Left renal pelvis (tissue), 4 donors: ENCODE measurements at places on chromosomes 1 and 21.

DNA sequence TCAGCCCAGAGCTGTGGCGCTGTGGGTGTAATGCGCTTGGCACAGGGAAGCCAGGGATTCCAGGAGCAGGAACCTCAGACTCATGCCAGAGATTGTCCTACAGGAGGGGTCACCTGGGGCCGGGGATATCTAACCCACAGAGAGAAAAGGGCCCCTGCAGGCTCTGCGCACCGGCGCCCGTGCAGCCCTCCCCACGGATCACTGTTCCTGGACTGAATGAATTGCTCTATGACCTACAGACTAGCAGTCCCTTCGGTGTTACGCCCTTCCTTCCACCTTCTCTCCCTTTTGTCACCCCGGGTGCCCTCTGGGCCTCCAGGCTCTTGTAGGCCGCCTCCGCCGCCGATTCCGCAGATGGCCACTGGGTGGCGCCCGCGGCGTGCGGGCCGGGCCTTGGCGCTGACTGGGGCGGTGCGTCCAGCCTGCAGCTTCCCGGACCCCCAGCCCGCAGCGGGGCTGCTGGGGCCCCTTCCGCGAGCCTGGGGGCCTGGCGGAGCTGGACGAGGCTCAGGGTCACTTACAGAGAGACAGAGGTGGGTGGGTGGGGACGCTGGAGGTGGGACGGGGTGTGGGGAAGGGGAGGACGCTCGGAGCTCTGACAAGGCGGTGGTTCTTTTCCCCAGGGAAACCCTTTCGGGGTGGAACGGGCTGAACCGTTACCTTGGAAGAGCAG, 101.3 kb downstream of the IER5 start:
- DNase-seq = no peak

- no peak for DNase-seq
Observed at GRCh38 chr1:186218654-186219352, 156.2 kb downstream of the TPR start.

DNA sequence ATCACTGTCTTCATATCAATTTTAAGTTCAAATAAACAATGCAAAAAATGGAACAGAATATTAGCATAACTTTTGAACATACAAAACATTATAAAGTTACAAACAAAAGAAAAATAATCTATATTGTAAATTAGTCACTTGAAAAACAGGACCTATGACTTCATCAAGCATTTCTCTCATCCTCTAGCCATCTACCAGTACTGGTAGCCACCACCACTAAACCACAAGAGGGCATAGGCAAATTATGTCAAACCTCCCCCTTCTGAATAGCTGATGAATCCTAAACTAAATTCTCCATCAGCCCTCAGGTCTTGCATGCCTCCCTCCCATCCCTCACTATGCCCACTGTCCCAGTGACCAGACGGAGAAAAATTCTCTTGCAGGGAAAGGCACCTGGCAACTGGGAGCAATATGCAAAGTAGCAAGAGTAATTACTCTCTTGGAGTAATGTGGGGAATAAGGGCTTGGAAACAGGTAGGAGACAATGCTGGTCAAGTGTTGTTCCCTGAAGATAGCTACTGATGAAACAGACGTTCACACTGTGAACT, 37.1 kb downstream of the SSX2IP start:
- DNase-seq = no peak

GRCh38 chr1:14704846-14705245, 106.4 kb downstream of the KAZN start:
- no peak for DNase-seq

DNA sequence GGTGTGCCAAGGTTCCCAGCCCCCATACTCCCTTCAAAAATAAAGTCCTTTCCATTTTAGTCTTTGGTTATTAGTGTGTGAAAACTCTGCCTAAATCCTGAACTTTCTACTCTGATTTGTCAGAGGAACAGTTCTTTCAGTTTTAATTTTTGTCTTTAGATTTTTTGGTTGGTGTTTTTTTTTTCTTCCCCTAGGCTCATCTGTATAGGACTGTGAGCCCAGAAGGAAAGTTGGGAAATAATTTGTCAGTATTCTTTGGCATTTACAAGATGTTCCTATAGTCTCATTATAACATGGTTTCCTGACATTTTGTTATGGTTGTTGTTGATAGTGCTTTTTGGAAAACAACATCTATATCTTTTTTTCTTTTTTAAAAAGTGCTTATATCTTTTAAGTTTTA, 38.0 kb downstream of the LAMC1 start:
- no peak for DNase-seq

DNA sequence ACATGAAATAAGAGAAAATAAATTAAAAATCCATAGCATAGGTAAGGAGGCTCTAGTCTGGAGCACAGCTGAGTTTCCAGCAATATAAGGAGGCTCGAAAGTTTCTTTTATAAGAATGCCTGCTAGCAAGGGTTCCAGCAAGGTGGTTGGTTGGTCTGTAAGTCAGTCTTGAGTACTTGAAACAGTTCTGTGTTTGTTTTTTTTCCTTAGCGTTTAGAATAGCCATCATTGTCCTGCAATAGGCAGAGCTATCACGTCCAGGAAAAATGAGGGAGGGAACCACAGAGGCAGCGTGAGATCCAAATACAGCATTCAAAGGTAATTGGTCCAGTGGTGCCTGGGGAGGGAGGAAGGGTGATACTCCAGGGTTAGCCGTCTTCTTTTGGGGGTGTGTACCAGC, 8.4 kb downstream of the UBE2Q1 start:
- DNase-seq = no peak

DNA sequence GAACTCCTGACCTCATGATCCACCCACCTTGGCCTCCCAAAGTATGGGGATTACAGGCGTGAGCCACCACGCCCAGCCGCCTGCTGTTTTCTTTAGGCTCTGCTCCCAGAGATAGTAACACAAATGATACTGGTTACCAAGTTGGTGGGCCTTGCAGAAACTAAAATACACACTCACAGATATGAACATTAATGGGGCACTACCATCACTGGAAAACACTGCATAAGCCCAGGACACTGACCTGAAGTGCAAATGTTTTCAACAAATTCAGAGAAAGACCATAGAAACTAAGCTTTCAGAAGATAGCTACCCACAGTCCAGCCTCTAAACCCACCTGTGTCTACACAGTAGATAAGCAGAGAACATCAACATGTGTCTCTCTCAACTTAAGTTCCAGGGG, 180.5 kb downstream of the FCRL5 start:
- no peak for DNase-seq

DNA sequence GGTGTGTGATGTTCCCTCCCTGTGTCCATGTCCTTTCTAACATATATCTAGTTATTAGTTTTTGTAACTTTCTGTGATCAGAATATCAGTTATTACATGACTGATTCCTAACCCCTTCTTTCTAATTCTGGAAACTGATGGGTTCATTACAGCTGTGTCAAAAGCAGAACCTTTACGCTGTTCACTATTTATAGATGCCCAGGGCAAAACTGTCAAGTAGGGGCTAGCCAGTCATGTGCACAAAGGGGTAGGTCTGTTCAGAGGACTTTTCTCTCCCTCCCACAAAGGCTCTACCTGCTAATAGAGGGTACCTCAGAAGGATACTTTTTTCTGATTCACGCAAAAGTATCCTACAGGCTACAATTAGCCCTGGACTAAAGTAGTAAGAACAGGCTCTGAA, 79.2 kb downstream of the NRDC start:
- no peak for DNase-seq

GRCh38 chr1:154502744-154503115, 518 bp upstream of the SHE start:
- DNase-seq = no peak

DNA sequence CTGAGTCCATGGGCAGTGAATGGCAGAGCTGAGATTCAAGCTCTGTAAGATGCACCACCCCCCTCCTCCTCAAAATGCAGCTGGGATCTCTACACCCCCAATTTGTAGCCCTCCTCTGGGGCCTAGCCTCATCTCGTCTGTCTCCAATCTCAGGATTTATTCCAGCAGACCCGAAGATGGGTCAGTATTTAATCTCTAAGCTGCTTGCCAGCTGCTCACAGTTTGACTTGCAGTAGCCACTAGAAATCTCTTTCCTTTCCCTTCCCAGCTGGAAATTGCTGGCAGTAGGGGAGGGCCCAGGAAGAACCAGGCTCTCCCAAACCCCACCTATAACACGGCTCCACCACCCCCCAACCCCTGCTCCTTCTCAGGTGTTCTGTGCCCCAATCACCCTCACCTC, 1.5 kb downstream of the LACTBL1 start:
- no peak for DNase-seq

DNA sequence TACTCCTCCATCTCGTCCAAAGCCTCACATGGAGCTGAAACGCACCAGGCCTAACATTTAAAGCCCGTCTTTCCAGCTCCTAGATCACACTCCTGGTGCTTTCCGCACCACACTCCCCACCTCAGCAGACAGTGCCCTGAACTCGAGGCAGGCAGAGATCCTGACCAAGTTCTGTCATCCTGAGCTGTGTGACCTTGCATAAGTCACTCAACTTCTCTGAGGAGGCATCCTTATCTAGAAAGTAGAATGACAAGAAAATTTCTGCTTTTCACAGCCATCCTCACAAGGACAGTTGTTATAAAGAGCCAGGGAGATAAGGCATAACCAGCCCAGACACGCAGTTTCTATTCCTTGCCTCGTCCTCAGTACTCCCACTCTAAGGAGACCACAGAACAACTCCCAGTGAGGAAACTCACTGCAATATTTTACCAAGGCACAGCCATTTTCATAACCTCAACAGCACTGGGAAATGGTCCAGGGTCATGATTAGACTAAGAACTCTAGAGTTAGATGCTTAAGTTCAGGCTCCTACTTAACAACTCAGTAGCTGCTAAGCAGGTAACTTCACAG, 3.1 kb downstream of the LRP8 start:
- no peak for DNase-seq

GRCh38 chr1:162632698-162633080, 425 bp downstream of the DDR2 start:
- DNase-seq = no peak

DNA sequence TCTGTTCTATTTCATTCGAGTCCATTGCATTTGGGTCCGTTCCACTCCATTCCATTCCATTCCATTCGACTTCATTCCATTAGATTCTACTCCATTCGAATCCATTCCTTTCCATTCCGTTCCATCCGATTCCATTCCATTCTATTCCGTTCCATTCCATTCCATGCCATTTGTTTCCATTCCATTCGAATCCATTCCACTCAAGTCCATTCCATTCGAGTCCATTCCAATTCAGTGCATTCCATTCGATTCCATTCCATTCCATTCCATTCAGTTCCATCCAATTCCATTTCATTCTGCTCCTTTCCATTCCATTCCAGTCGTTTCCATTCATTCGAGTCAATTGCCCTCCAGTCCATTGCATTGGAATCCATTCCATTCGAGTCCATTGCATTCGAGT, 2603.7 kb upstream of the TPTE start:
- DNase-seq = no peak

DNA sequence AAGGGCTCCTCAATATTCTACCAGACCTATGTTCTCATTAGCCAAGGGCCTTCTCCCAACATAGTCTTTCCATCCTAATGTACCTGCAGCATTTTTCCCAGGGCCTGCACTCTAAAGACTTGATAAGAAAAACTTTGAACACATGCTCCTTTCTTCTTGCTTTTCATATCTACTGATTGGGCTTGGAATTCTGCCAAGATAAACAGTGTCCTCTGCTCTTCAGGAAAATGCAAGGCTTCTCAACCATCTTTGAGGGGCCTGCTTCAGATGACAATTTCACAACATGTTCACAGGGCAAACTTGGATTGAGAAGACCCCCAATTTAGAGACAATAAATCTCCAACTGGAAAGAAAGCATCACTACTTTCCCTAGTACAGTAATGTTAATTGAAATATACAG, 25.8 kb upstream of the PPT1 start:
- DNase-seq = no peak

DNA sequence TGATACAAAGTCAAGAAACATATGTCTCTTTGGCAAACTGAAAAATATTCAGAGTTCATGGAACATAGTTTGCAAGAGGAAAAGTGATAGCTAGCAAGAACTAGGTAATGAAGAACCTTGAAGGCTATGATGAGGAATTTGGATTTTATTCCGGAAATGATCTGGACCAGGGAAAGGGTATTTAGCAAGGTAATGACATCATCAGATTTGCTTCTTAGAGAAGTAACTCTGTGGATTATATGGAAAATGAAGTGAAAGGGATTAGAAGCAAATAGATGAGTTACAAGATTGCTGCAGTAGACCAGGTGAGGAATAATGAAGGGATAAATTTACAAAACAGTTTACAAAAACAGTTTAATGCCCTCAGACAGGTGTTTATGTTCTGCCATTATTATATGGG, 197.3 kb downstream of the RASAL2 start:
- no peak for DNase-seq

DNA sequence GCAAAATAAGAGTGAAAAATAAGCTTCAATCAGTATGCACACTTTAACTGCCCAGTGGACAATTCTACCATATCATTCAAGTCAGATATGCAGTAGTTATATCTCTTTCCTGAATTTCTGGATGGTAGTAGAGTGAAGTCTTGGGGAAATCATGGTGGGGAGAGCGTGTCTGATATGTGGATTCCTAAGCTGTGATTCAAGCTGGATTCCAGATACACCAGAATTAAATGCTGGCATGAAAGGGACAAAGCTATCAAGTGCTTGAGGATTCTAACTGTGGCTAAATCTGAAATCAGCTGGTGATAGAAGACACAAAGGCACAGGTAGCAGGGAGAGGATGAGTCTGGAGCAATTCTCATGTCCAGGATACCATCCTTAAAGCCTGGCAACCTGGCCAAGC, 323.5 kb downstream of the DUSP10 start:
- no peak for DNase-seq

- DNase-seq = no peak
Observed at GRCh38 chr1:46030876-46031660, 101.4 kb downstream of the PIK3R3 start.

DNA sequence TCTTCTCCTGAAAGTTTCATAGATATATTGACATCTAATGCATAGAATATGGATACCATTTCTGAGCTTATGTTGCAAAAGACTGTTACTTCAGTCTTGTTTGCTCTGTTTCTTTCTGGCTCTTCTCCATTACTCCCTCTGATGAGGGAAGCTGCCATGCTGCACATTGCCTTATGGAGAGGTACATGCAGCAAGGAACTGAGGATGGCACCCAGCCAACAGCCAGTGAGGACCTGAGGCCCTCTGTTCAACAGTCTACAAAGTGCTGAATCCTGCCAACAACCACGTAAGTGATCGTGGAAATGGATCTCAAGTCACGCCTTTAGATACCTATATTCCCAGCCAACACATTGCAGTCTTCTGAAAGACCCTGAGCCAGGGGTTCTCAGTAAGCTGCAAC, 66.6 kb upstream of the ADAMTS5 start:
- no peak for DNase-seq

DNA sequence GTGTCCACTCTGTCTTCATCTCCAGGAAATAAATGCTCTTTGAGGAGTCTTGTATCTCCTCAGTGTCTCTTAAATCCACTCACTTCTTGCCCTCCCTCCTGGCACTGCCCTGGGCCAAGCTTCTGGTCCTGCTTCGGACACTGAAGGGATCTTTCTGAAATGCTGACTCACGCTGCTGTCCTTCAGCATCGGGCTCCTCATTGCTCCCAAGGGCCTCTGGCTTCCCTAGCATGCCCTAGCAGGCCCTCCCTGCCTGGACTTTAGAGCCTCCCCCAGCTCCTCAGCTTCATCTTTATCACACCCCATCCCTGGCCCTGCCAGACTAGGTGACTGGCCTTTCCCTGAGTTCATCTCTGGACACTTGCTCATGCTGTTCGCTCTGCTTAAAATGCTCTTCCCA, 96.6 kb downstream of the FOXD2 start:
- no peak for DNase-seq
